CD14-positive monocyte (primary cell): ENCODE measurements at places on chromosomes 7 and 10. TPM values are rescaled to one million over a fixed set of nuclear protein-coding genes. Genes with fewer than 3 reads are reported as not detected.

DNA sequence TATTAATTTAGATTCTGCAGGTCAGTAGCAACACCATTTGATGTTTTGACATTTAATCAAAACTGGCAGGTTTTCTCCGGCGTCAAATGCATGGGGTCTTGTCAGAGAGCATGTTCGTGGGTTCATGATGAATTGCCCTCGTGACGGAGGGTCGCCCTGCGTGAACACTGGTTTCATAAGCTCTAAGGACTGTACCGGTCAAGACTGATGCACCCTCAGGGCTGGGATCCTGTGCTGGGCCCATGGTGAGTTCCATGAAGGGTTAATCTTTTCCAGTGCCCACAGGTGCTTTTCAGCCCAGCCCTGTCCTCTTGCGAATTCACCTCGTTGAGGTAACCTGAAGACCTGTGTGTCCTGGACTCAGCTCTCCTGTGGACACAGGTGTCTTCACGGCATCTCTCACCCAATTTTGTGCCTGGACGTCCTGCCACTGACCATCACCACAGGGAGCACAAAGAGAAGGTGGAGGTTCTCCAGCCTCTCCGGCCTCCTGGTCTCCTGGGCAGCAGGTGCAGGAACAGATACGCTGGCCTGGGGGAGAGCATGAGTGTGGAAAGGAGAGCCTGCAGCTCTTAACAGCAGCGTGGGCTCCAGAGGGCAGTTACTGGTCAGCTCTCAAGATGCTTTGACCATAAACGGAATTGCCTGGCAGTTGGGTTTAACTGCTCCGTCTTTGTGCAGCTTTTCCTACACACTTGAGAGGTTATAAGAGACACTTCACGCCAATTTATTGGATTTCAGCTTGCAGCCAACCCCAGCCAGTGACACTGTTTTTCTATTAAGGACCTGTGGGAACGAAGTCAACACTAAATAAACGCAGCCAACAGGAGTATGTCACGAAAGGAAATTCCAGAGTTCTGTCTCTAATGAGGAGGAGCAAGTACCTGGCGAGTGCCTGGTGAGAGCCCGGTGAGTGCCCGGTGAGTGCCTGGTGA lies 37.4 kb upstream of the CFAP46 start:
- no peaks in the 10 kb centered on the region for H3K36me3 ChIP-seq
- H3K27ac ChIP-seq, result no peak overlapping the region
- H3K27me3 ChIP-seq, result peaks cover 6% of the 10 kb centered on the region
- H3K4me1 ChIP-seq, result no peaks in the 10 kb centered on the region

DNA sequence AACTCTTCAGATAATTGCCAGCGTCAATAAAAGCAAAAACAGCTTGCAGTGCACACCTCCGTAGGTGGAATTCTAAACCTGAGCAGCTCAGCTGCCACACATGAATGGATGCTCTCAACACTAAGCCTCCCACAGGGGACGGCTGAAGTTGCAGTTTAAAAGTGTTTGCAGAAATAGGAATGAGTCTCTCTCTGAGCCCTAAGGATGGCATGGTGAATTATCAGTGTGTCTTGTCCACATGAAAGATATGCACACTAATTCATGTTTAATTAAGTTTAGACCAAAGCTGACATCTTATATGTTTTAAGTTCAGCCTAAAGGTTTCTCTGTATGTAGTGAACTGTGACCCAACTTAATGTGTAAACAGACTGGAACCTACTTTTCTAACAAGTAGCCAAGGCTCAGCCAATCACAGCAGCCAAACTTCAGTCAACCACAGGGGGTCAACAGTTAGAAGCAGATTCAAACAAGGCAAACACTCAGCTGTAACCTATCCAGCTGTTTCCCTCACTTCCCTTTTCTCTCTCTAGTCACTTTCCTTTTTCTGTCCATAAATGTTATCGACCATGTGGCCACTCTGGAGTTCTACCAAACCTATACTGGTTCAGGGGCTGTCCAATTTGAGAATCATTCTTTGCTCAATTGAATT lies 38.1 kb downstream of the CTTNBP2 start:
- DNase-seq, result no peak
- H3K36me3 ChIP-seq, result no peaks in the 10 kb centered on the region
- no peak overlapping the region for H3K4me3 ChIP-seq
- H3K27me3 ChIP-seq, result no peaks in the 10 kb centered on the region

DNA sequence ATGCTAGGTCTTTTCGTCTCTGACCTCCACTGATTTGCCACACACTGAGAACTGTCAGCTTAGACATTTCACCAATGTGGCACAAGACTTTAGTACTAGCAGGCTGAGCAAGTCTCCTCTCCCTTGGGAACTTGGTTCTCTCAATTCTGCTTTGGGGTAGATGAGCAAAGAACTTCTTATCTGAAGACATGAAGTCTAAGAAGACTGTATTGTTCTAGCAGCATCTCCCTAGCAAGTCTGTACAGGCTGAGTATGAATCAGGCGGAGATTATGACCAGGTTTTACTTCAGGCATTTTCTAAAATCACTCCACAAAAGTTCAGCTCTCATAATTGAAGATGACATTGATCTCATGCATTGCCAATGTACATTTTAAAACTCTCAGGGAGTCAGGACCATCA lies 23.8 kb upstream of the STN1 start:
- DNase-seq, result no peak
- H3K27me3 ChIP-seq, result no peaks in the 10 kb centered on the region
- no peak overlapping the region for H3K4me3 ChIP-seq
- no peaks in the 10 kb centered on the region for H3K36me3 ChIP-seq

DNA sequence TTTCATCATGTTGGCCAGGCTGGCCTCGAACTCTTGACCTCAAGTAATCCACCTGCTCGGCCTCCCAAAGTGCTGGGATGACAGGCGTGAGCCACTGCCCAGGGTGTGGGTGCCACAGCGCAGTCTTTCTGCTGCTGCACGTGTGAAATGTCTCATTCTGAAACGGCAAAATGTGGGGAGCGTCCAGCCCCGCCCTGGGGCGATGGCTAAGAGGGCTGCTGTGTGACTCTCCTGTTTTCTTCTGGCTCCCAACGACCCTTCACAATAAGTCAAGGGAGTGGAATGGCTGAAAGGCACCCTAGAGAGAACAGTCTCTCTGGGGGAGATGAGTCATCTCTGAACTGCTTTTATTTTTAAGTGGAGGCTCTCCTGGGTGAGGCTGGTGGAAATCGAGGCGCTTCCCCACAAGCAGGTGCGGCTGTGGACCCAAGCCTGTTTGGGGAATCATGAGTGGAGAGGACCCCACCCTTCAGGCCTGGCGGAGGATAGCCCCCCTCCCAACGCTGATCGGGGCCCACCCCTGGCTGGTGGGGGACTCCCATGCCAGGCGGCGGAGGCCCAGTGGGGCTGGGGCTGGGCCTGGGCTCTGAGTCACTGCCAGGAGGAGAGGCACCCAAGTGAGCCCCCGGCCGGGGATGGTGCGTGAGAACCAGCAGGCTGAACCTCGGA lies 18.0 kb downstream of the ADAP1 start:
- peaks cover 39% of the 10 kb centered on the region for H3K4me1 ChIP-seq
- H3K27ac ChIP-seq, result peak overlapping the region; percentile 3
- no peak overlapping the region for H3K4me3 ChIP-seq
- H3K36me3 ChIP-seq, result peaks cover 35% of the 10 kb centered on the region
- no peaks in the 10 kb centered on the region for H3K27me3 ChIP-seq

GRCh38 chr10:91415816-91416215 lies 5.7 kb downstream of the HECTD2 start:
- no peaks in the 10 kb centered on the region for H3K36me3 ChIP-seq
- H3K4me1 ChIP-seq, result peaks cover 4% of the 10 kb centered on the region
- DNase-seq, result no peak
- H3K4me3 ChIP-seq, result no peak overlapping the region

DNA sequence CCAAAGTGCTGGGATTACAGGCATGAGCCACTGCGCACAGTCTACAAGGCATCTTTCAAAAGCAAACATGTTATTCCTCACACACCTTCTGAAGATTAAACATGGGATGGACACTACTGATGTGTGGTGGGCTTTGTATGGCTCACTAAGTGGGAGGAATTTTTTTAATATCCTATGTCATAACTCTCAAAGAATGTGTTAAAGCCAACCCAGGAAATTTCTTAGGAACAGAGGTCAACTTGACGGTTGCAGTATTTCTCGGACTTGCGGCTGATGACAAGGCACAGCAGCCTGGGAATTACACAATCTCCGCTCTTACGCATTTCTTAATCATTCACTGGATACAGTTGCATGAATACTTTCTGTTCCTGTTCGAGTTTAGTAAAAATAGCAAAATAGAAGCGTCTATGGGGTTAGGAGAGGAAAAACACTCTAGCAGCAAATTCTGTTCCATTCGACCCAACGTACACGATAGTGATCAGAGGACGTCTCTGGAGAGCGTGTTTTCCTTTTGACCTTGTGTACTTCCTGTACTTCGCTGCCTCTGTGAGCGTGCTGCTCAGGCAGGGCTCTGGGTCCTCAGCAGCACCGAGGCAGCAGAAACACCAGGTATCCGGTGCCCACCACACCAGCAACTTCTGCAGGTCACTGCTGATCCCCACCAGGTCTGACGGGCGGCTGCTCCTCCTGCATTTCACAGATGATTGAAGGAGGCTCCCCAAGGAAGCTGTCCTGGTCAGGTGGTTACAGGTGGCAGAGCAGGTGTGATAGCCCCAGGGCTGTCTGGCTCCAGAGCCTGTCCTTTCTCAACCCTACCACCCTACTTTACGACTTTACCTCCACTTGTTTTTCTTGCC lies 26.4 kb upstream of the SRGN start:
- peaks cover 96% of the 10 kb centered on the region for H3K4me1 ChIP-seq
- H3K4me3 ChIP-seq, result peak overlapping the region; percentile 23
- DNase-seq, result peak; percentile 96
- H3K27ac ChIP-seq, result peak overlapping the region; percentile 100
- no peaks in the 10 kb centered on the region for H3K27me3 ChIP-seq
- H3K36me3 ChIP-seq, result no peaks in the 10 kb centered on the region

- no peak overlapping the region for H3K4me3 ChIP-seq
- H3K36me3 ChIP-seq, result no peaks in the 10 kb centered on the region
- DNase-seq, result no peak
- H3K27ac ChIP-seq, result no peak overlapping the region
Observed at GRCh38 chr7:55223023-55223422, 142.1 kb upstream of the LANCL2 start.

GRCh38 chr7:99141841-99142726 lies 1.8 kb downstream of the SMURF1 start:
- no peaks in the 10 kb centered on the region for H3K36me3 ChIP-seq
- no peaks in the 10 kb centered on the region for H3K27me3 ChIP-seq
- H3K4me3 ChIP-seq, result no peak overlapping the region
- H3K27ac ChIP-seq, result peak overlapping the region; percentile 57
- DNase-seq, result peak; percentile 39

DNA sequence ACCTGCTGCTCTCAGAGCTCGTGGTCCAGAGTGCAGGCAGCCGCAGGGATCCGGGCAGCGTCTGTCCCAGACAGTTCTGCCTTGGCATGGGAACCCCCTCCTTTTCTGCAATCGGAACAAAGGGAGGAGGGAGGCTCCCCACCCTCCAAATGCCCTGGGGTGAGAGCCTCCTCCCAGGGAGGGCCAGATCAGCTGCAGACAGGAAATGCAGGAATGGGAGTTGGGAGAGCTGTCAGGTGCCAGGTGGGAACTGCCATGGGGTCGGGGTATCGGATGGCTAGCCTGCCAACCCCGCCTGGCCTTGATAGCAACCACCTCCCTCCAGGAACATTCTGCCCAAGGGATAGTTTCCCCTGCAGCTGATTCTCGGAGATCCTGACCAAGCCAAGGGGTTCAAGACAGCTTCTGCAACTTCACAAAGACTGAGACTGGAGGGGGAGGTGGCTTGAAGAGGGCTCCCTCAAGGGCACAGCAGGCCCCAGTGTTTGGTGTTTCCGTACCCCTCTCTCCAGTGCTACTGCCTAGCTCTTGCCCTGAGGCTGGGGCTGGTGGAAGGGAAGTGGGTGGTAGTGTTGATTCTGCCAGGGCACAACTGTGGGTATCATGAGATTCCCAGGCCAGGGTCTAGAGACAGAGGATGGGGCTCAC lies at the start of gene CALML5:
TSS of gene CALML5 (minus strand) at position 78 of the 648 bp plus-strand sequence. CDS start 132 bp downstream, outside the sequence.
- H3K4me1 ChIP-seq, result no peaks in the 10 kb centered on the region
- no peak within 1 kb of the TSS for H3K27ac ChIP-seq
- no peaks in the 10 kb centered on the region for H3K36me3 ChIP-seq
- no peaks in the 10 kb centered on the region for H3K27me3 ChIP-seq

- no peak overlapping the region for H3K27ac ChIP-seq
- H3K27me3 ChIP-seq, result no peaks in the 10 kb centered on the region
- peaks cover 20% of the 10 kb centered on the region for H3K36me3 ChIP-seq
- no peak for DNase-seq
- H3K4me1 ChIP-seq, result no peaks in the 10 kb centered on the region
Observed at GRCh38 chr7:107609811-107610261, 29.8 kb downstream of the BCAP29 start.

GRCh38 chr7:65235586-65235985 lies 138.1 kb upstream of the ZNF92 start:
- no peak overlapping the region for H3K27ac ChIP-seq
- no peak overlapping the region for H3K4me3 ChIP-seq
- DNase-seq, result no peak

GRCh38 chr10:35650894-35651293 lies 8.8 kb upstream of the FZD8 start:
- peaks cover under 1% of the 10 kb centered on the region for H3K27me3 ChIP-seq
- H3K27ac ChIP-seq, result no peak overlapping the region
- no peak for DNase-seq

DNA sequence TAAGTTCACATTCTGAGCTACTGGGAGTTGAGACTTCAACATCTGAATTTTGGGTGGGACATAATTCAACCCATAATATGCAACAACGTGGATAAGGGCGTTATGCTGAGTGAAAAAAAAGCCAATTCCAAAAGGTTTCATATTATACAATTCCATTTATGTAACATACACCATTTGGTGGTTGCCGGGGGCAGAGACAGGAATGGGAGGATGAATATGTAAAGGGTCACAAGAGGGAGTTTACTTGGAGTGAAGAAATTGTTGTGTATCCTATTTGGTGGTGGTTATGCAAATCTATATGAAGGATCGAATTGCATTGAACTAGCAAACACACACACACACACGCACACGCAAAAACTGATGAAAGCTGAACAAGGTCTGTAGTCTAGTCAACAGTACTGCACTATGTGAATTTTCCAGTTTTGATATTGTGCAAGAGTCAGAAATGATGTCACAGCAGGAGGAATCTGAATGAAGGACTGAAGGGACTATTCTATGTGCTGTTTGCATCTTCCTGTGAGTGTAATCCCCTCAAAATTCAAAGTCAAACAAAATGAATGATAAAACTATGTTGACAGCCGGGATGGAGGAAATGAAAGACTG lies 249.2 kb upstream of the HABP2 start:
- H3K27me3 ChIP-seq, result no peaks in the 10 kb centered on the region
- no peak overlapping the region for H3K4me3 ChIP-seq
- no peak overlapping the region for H3K27ac ChIP-seq
- peaks cover 40% of the 10 kb centered on the region for H3K4me1 ChIP-seq
- no peaks in the 10 kb centered on the region for H3K36me3 ChIP-seq
- DNase-seq, result peak; percentile 74

Gene C7orf33
- not detected for polyA plus RNA-seq

Gene OSBPL3
- 2.9 and 9.2 TPM in 2 replicates for polyA plus RNA-seq

Gene MBL2
- not detected for polyA plus RNA-seq

Gene HOXA3
- not detected for polyA plus RNA-seq
